ENCODE measurements at places on chromosomes 1 and 21.

DNA sequence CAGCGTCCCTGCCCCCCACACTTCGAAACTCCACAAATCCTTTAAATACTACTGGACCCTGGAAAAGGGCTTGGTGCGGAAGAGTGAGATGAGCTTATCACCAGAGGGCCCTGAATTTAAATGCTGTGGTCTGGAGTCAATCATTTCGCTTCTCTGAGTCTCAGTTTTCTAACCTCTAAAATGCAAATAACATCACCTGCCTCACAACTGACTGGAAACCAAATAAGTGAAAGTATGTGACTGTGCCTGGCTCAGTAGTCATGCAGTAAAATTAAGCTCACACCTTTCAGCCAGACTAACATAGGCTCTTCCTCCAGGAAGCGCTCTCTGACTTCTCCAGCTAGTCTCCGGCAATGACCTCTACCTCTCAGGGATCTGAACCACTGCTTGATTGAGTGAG lies 4.2 kb downstream of the GJA4 start:
- no peak for DNase-seq

DNA sequence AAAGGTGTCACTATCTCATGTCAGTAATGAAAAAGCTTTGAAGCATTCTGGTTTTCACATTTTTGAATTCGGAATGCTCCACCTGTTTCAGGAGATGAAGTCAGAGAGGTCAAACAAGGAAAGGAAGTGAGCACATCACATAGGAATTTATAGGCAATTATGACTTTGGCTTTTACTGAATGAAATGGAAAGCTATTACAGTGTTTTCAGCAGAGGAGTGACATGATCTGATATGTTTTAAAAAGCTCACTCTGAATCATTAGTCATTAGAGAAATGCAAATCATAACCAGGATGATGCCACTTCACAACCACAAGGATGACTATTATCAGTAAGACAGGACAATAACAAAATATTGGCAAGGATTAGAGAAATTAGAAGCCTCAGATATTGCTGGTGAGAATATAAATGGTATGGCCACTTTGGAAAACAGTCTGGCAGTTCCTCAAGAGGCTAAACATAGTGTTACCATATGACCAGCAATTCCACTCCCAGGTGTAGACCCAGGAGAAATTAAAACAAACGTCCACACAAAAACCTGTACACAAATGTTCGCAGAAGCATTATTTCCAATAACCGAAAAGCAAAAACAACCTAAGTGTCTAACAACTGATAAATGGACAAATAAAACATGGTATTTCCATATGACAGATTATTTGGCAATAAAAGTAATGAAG lies 7.5 kb downstream of the TAF1A start:
- DNase-seq: no peak

GRCh38 chr1:157091668-157092273 lies 7.8 kb downstream of the ETV3L start:
- no peak for DNase-seq

- DNase-seq: no peak
These were observed 28.9 kb upstream of the RUNX1 start for GRCh38 chr21:35077975-35078374.

DNA sequence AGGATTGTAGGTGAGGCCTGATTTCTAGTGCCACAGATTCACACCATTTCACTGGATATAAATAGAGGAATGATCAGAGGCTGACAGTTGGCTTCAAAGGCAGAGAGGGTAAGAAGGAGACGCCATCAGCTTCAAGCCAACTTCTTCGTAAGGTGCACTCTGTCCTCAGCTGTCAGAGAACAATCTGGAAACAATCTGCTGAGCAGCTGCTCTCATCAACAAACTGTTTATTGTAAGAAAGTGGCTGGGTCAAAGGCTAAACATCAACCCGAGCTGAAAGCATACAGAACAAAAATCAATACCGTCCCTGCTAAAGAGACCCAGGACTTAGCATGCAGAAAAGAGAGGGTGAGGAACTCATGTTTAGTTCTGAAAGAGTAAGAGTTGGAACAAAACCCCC lies 48.2 kb downstream of the HLCS start:
- DNase-seq: no peak

Measured in LNCaP clone FGC (cell line).